Activated effector memory CD4-positive, alpha-beta T cell treated with Interleukin-2 at 50 U/mL for 16 hours (primary cell): ENCODE measurements at places on chromosomes 6 and 20.

DNA sequence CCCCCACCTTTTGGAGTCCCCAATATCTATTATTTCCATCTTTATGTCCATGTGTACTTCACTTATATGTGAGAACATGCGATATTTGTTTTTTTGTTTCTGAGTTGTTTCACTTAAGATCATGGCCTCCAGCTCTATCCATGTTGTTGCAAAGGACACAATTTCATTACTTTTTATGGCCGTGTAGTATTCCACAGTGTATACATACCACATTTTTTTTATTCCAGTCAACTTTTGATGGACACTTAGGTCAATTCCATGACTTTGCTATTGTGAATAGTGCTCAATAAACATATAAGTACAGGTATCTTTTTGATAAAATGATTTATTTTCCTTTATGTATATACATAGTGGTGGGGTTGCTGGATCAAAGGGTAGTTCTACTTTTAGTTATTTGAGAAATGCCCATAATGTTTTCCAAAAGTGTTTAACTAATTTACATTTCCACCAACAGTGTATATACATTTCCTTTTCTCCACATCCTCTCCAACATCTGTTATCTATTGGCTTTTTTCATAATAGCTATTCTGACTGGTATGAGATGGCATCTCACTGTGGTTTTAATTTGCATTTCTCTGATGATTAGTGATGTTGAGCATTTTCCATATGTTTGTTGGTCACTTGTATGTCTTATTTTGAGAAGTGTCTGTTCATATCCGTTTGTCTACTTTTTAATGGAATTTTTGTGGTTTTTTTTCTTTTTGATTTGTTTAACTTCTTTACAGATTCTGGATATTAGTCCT, 34.0 kb upstream of the COL10A1 start:
- no peak for DNase-seq

DNA sequence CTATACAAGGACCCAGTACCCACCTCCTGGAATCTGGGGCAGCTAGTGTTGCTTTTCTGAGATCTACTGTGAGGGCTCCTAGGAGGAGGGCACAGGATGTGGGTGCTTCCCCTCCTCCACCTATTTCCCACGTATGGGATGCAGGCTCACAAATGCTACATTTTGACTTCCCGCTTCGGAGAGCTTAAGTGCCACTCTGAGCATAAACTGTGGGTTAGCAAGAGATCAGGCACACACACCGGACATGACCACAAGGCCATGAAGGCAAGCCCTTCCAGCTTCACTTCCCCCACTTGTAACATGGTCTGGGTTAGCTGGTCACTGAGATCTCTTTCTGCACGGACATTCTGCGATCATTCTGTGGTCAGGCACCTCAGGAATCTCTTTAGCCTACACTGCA, 15.7 kb upstream of the TGM3 start:
- DNase-seq: no peak

DNA sequence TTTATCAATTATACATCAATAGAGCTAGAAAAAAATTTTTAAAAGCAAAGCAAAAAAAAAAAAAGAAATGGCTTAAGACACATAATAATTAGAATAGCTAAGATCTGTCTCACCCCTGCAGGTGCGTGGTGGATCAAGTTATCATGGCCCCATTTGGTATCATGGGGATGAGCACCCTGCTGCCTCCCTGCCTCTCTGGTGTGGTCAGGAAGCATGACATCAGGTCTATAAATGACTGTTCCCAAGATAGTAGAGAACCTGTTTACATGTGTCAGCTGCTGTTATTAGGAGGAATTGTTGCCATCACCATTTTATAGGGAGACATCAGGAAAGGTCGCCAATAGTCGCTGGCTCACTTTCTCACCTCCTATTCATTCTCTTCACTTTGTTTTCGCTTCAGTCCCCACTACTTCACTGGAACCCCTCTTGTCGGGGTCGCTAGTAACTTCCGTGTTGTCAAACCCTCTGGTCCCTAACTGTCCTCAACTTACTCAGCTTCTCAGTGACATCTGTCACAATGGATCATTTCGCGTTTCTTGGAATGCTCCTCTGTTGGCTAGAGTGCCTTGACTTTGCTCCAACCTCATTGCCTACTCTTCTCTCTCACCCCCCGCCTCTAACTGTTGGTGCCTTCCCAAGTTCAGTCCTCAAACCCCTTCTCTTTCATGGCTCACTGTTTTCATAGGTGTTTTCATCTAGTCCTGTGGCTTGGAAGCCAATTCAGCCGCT, 4.7 kb downstream of the DNTTIP1 start:
- DNase-seq: no peak

DNA sequence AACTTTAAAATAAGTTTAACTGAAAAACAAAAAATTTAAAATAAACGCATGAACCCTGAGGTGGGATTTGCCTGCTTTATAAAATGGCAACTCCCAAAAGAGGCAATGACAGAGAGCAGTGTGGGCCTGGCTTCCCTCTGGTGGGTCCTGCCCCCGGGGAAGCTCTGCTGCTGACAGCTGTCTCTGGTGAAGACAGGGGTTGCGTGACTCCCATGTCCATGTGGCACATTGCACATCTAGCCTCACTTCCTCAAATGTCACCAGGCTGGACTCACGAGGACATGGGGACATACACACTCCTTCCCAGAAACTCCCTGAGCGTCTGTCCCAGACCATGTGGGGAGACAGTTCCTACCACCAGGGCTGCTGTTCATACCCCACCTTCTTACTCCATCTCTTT, 66.2 kb downstream of the ABHD12 start:
- DNase-seq: no peak

- DNase-seq: no peak
Measured at GRCh38 chr20:419556-420165, 11.6 kb downstream of the RBCK1 start.

- DNase-seq: no peak
Measured at GRCh38 chr6:161684731-161685475, 411.0 kb upstream of the AGPAT4 start.

- no peak for DNase-seq
Measured at GRCh38 chr20:58603721-58604120, 47.4 kb upstream of the STX16 start.

GRCh38 chr6:104118274-104118673, 741.4 kb downstream of the HACE1 start:
- no peak for DNase-seq

DNA sequence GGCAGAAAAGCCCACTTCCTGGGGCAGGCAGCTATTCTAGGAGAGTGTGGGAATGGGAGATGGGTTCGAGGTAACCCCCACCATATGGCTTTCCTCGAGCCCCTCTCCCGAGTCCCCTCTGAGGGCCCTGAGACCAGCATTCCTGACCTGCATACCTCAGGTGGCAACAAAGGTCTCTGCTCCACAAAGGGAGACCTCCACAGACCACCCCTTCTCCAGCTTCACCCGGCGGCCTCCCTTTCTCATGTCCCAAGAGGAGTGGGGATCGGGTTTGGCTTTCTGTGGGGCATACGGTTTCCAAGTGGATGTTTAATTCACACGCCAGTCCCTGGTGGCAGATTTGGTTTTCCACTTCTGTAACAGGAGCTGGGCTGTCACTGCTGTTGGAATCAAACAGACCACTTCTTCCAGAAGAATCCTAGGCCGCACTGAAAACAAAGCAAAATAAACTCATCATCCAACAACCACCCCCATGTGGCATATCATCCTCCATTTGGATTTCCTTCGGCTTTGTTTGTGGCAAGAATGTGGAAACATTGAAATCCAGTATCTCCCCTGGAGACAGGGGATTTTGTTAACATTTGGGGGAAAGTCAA, 83.2 kb downstream of the DLL1 start:
- no peak for DNase-seq

DNA sequence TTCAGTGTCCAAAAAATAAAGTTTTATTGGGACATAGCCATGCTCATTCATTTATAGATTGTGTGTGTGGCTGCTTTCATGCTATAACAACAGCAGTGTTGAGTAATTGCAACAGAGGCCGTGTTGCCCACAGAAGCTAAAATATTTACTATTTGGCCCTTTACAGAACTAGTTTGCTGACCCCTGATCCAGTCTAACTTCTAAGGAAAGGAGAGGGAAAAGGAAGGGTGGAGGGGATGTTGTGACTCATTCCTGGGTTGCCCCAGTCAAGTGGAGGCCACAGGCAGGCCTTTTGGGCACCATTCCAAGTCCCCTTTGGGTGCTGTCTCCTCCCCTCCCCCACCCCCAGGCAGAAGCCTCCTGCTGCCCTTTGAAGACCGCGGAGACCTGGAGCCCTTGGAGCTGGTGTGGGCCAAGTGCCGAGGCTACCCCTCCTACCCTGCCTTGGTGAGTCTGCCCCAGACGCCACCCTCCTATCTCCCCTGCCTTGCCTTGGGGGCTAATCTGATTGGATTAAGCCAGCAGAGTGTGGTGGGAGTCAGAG, 28.4 kb downstream of the BRPF3 start:
- no peak for DNase-seq
